ENCODE measurements at places on chromosomes 2 and 18. TPM values are rescaled to one million over a fixed set of nuclear protein-coding genes. Genes with fewer than 3 reads are reported as not detected.

Gene PDE1A
- not detected for total RNA-seq

Gene NEMP2
- total RNA-seq, result 25.1 TPM

Gene ANKRD29
- 0.21 TPM for total RNA-seq

DNA sequence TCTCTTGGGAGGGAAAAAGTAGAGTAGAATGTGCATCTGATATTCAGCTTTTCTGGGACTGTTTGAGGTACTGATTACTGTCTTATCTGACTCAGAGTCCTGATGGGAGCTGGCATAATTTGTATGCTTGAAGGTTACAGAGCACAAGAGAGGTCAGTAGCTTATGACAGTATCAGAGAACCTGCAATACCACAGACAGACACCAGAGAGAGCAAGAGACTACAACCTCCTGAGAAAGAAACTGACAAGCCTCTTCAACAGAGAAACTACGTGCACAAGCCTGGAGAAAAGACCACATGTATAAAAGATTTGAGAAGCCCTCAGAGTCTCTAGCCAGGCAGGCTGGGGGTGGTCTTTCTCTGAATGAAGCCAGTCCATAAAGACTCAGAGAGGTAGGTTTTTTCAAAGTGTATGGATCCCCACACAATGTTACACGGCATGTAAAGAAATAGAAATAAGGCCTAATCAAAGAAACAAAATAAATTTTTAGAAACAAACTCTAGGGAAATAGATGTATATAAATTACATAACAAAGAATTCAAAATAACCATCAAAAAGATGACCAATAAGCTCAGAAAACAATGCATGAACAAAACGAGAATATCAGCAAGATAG is 568.3 kb downstream of the LRRTM4 start:
- no peak overlapping the region for H3K27ac ChIP-seq
- no peak overlapping the region for H3K4me3 ChIP-seq
- no peaks in the 10 kb centered on the region for H3K36me3 ChIP-seq
- no peak for DNase-seq
- no peaks in the 10 kb centered on the region for H3K4me1 ChIP-seq

DNA sequence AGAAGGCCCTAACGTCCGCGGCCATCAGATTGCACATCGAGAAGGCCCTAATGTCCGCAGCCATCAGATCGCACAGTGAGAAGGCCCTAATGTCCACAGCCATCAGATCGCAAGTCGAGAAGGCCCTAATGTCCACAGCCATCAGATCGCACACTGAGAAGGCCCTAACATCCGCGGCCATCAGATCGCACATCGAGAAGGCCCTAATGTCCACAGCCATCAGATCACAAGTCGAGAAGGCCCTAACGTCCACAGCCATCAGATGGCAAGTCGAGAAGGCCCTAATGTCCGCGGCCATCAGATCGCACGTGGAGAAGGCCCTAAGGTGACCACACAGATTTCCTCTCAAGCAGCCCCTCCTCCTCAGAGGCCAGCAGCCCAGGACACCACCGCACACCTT is 193.2 kb upstream of the PXDN start:
- no peaks in the 10 kb centered on the region for H3K36me3 ChIP-seq

GRCh38 chr2:129396980-129397599 is 582.4 kb upstream of the RAB6C start:
- DNase-seq, result peak; percentile 28
- no peaks in the 10 kb centered on the region for H3K27me3 ChIP-seq
- H3K4me1 ChIP-seq, result no peaks in the 10 kb centered on the region
- no peak overlapping the region for H3K4me3 ChIP-seq
- H3K27ac ChIP-seq, result no peak overlapping the region
- no peaks in the 10 kb centered on the region for H3K36me3 ChIP-seq

DNA sequence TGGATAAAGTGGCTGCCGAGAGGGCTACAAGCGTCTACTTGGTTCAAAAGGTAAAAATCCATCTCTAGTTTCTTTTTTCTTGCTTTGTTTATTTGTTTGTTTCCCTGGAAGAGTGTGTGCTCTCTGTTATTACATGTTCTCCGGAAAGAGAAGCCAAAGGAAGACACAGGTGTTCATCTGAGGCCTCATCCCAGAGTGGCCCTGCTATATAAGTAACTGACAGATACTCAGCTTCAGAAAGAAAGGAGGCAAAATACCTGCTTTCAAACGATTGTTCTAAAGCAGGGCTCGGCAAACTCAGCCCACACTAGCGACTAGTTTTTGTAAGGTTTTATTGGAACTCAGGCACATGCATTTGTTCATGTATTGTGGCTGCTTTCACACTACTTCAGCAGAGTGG is 140.0 kb upstream of the ALPP start:
- H3K36me3 ChIP-seq, result peaks cover 12% of the 10 kb centered on the region
- peak overlapping the region; percentile 32 for H3K4me3 ChIP-seq
- H3K27ac ChIP-seq, result peak overlapping the region; percentile 37
- peaks cover 51% of the 10 kb centered on the region for H3K4me1 ChIP-seq
- DNase-seq, result no peak

GRCh38 chr2:177665328-177665727 is 272.8 kb downstream of the AGPS start:
- DNase-seq, result no peak
- peaks cover 5% of the 10 kb centered on the region for H3K4me1 ChIP-seq
- no peak overlapping the region for H3K27ac ChIP-seq
- H3K27me3 ChIP-seq, result no peaks in the 10 kb centered on the region

DNA sequence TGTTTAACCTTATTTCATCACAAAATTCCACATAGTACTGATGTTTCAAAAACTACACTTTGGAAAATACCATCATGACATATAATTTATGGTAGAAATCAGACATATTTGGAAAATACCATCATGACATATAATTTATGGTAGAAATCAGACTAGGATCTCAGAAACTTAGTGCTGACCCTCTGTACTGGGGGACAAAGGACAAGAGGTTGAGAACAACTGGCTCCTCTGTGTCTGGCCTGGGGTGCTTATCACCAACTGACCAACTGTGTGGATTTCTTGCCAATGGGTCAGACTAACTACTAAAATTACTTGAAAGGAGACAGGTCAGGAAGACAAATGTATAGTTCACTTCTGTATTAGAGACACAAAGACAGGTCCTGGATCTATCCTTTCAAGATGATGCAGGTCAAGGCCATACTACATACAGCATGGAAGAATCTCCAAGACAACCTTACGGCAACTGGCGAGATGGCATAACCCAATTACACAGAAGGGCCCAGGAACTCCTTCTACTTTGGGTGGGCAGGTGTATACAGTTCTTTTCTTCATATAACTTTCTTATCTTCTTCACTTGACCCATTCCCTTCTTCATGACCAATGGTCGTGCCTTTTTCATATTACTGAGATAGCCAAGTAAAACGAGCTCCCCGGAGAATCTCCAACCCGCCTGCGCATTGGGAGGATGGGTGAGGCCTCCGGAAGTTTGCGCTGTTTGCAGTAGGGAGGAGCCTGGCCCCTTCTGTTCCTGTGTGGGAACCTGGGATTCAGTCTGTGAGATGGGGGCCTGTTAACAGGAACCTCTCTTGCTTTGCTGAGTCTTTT is 290.5 kb downstream of the AGPS start:
- H3K27ac ChIP-seq, result no peak overlapping the region
- H3K4me1 ChIP-seq, result no peaks in the 10 kb centered on the region
- no peak overlapping the region for H3K4me3 ChIP-seq
- no peak for DNase-seq
- no peaks in the 10 kb centered on the region for H3K36me3 ChIP-seq

DNA sequence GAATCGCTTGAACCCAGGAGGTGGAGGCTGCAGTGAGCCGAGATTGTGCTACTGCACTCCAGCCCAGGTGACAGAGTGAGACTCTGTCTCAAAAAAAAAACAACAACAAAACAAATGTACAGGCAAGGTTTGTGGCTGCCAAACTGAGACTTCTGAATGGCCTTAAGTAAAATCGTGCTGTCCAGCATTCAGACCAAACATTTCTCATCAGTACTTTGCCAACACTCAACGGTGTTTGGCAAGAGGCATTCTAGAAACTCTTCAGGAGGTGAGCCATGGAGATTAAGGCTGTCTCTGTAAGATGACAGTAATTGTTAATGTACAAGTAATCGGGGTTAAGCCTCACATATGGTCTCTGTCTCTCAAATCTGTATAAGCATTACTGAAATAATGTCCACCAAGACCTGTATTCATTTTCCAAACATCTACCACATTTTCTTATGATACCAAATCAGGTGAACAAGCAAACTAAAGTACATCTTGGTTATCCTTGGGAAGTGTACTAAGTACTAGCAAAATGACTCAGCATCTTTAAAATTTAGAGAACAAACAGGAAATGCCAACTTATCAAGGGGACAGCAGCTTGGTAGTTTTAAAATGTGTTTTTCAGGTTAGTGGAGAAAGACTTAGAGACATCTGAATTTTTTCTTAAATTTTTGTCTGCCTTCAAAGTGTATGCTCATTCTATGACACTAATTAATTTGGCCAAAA is 29.3 kb downstream of the SERPINE2 start:
- no peak overlapping the region for H3K27ac ChIP-seq
- no peaks in the 10 kb centered on the region for H3K27me3 ChIP-seq
- DNase-seq, result no peak
- no peak overlapping the region for H3K4me3 ChIP-seq
- H3K4me1 ChIP-seq, result peaks cover 5% of the 10 kb centered on the region
- no peaks in the 10 kb centered on the region for H3K36me3 ChIP-seq

- peak; percentile 50 for DNase-seq
- peaks cover 19% of the 10 kb centered on the region for H3K27me3 ChIP-seq
- H3K4me1 ChIP-seq, result no peaks in the 10 kb centered on the region
- no peak overlapping the region for H3K4me3 ChIP-seq
- H3K36me3 ChIP-seq, result no peaks in the 10 kb centered on the region
Measured at GRCh38 chr2:67846370-67847070, 216.3 kb downstream of the C1D start.

GRCh38 chr2:9114458-9114857 is 92.2 kb upstream of the ASAP2 start:
- no peaks in the 10 kb centered on the region for H3K4me1 ChIP-seq
- H3K36me3 ChIP-seq, result no peaks in the 10 kb centered on the region
- H3K4me3 ChIP-seq, result no peak overlapping the region

DNA sequence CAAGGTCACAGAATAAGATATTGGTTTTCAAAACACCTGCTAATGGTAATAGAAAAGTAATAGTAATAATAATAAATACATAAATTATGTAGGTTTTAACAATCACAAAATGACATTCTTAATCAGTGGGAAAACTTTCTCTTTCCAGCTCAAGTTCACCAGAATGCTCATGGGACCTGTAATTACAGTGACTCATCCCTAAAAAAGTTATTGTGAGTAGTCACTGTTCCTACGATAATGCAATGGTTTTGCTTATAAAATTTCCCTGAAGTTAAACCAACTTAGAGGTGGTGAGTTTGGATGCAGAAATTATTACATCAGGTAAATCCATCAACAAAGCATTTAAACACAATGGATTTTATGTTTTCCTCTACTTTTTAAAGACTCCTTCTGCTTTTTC is 502.3 kb downstream of the PID1 start:
- no peaks in the 10 kb centered on the region for H3K27me3 ChIP-seq
- DNase-seq, result no peak
- H3K36me3 ChIP-seq, result no peaks in the 10 kb centered on the region
- H3K4me3 ChIP-seq, result no peak overlapping the region

- H3K27me3 ChIP-seq, result peaks cover 2% of the 10 kb centered on the region
- no peak overlapping the region for H3K27ac ChIP-seq
- H3K36me3 ChIP-seq, result no peaks in the 10 kb centered on the region
- H3K4me3 ChIP-seq, result no peak overlapping the region
- DNase-seq, result no peak
Measured at GRCh38 chr2:215612786-215613185, 176.9 kb upstream of the FN1 start.

All from activated CD4-positive, alpha-beta T cell treated with anti-CD3 and anti-CD28 coated beads for 36 hours (primary cell).